ENCODE measurements at places on chromosomes 16 and 17. TPM values are rescaled to one million over a fixed set of nuclear protein-coding genes. Genes with fewer than 3 reads are reported as not detected.

DNA sequence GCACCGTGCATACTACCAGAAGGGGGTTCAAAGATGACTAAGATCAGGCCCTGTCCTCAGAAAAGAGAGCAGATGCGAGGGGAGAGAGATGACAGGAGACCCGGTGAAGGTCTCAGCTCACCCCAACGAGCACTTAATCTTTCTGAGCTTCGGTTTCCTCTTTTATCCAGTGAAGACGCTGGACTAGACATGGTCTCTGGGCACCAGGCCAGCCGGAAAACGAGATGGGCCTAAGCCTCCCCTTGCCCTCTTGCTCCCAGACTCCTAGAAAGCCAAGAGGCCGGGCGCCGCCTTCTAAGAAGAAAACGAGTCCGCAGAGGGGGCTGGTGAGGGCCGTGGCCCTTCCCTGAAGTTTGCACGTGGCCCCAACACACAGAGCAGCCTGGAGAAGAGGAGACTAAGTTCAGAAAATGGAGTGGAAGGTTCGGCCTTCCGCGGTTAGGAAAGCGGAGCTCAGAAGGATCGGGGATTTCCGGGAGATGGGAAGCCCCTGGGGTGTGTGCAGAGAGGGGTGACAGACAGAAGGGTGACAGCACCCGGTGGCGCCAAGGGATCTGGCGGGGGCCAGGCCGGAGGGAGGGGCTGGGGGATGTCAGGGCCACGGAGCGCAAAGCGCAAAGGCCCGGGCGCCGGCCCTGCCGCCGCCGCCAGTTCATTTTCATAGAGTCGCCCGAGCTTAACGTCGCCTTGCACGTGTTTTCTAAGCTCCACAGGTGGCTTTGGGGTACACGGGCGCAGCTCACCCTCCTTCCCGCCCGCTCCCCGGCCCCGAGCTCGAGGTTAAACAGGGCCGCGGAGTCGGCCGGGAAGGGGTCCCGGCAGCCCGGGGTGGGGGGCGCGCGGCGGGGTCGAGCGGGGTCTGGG, 42.1 kb upstream of the BHLHA9 start:
- no peak for DNase-seq

DNA sequence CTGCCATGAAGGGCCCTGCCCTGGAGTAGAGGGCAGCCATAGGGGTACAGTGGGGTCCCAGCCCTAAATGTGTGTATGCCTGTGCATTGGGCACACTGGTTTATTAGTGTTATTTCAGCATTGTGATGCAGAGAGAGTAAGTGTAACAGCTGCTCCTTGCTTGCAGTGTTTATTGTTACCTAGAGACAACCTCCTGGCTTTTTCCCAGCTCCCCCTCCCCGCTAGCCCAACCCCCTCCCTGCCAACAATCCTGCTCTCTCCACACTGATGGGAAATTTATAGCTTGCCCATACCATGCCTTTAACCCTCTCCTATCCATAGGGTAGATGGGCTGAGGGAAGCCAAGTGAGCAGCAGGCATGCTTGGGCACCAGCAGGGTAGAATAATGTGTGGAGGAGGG, 51.3 kb downstream of the NEUROD2 start:
- DNase-seq, result no peak

DNA sequence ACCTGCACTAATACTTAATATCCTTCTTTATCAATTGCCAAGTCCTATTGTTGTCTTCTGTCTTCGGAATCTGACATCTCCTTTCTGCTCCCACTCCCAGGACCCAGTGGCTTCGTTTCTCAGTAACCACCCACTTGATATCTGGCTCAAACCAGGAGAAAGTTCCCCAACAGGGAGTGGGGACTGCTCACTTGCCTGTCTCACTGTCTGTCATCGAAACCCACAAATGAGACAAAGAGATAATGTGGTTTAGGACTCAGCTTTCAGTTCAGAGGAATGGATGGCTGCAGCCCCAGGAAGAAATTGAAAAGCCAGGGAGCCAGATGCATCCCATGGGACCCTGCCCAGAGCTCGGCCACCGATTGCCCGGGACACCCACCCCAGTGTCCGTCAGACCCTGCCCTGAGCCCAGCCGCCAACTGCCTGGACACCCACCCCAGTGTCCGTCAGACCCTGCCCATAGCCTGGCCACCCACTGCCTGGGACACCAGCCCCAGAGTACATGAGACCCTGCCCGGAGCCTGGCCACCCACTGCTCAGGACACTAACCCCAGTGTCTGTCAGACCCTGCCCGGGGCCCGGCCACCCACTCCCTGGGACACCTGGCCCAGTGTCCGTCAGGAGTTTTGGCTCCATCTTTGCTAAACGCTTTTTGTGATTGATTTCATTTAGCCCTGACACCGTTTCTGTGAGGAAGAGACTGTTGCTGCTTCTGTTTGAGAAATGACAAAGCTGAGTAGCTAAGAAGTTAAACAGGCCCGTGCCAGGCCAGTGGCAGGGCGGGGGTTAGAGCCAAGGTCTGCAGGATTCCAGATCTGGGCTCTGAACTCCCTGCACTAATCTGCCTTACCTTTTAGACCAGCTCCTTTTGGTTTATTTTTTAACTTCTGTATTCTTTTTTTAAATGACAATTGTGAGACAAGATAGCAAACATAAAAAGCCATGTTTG, 251.4 kb downstream of the PHKB start:
- DNase-seq, result no peak

DNA sequence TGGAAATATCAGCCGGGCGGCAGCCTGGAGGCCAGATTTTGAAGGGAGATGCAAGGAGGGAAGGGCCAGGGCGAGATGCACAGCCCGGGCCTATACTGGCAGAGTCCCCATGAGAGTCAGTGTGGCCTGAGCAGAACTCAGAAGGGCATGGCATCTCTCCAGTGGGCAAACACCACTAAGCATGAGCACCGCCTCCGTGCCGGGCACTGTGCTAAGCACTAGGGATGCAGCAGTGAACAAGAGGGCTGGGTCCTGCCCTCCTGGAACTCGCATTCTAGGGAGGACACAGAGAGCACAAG, 33.5 kb downstream of the TK2 start:
- DNase-seq, result no peak

DNA sequence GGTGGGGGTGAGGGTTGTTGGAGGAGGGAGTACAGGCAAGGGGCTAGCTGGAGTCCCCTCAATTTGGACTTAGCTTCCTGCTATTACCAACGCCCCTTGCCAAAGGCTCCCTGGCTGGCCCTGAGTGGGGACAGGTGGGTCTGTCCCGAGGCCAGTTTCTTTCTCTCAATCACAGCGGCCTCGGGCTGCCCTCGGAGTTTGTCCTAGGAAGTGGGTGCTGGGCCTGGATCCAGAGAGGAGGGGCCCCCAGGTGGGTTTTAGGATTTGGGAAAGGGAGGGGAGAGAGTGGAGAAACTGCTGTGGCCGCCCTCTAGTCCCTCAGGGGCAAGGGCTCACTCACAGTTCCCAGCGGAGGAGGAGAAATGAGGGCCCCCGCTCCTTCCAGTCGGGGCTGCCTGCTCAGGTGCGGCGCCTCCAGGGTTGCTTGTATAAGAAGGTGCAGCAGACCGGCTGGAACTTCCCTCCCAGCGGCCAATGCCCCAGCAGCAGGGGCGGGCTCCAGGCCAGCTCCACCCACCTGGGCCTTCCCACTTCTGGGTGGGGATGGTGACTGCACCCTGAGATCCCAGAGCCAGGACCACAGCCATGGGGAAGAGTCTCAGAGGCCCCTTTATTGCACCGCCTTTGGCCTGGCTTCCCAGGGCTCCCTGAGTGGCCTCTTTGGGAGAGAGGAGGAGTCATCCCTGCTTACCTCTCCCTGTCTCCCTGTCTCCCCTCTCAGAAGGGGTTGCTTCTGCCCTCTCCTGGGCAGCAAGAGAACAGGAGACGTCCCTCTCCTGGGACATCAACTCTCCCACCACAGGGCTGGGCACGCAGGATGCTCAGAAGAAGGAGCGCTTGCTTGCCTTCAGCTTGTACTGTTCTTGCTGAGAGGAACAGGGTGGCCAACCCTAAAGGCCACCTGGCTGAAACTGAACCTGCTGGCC, 112.0 kb upstream of the SMURF2 start:
- DNase-seq, result no peak

DNA sequence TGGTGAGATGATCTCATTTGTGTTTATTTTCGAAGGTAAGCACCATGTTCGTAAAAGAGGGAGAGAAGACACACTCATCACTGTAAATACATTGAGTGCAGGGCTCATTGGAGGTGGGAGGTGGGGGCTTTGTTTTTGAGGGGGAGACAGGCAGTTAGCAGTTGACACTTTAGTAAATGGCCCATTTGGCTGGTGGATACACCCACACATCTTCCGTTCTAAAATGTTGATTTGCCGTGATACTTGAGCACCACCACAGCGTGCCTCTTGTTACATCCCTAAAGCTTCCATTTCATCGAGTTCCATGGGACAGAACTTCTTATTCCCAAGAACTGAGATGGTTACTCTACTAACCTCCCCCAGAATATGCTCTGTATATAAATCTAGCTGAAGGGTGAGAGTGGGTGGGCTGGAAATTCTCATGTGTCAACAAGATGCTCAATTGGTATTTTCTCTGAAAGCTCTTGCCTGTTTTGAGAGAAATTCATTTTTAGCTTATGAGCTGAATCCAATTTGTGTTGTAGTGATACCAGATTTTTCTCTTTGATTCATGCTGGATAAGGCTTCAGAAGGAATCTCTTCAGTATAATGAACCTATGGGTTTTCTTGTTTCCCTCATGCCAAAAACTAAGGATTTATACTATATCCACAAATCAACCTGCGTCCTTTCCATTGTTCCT, 314.3 kb downstream of the RBFOX1 start:
- peak; percentile 19 for DNase-seq

GRCh38 chr16:73091174-73091573, 43.2 kb upstream of the ZFHX3 start:
- DNase-seq, result no peak

- DNase-seq, result no peak
Observed at GRCh38 chr17:61118871-61119270, 280.8 kb upstream of the TBX2 start.

SOX8 gene
- polyA plus RNA-seq, result 3.0 TPM

PRSS36 gene
- 1.4 TPM for polyA plus RNA-seq

MYCBPAP gene
- polyA plus RNA-seq, result 1.6 TPM
